Osteocyte (in vitro differentiated cells): ENCODE measurements at places on chromosomes 4 and X. TPM values are rescaled to one million over a fixed set of nuclear protein-coding genes. Genes with fewer than 3 reads are reported as not detected.

Gene HSFX1
- total RNA-seq: 1.6 and 2.1 TPM in 2 replicates

Gene STEEP1
- 26.0 and 26.2 TPM in 2 replicates for total RNA-seq

DNA sequence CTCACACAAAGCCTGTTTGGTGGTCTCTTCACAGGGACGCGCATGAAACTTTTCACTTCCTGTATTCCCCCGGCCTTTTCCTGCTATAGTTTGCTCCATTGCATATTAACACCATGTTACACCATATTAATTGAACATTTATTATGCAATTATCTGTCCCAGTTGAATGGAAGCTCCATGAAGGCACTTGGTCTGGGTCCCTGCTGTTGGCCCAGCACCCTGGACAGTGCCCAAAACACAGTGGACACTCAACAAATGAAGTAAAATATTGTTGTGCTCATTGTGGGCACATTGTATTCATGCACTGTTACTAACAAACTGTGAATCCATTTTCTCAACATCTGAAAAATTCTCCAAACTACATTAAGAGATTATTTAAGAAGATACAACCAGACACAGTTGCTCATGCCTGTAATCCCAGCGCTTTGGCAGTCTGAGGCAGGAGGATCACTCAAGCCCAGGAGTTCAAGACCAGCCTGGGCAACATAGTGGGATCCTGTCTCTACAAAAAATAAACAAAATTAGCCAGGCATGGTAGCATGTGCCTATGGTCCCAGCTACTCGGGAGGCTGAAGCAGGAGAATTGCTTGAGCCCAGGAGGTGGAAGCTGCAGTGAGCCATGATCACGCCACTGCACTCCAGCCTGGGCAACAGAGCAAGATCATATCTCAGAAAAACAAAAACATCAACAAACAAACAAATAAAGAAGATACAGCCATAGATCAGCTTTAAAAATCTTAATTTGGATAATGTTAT lies 292.7 kb upstream of the TENM3 start:
- DNase-seq: no peak

Gene PDHA1
- total RNA-seq: 133 and 141 TPM in 2 replicates

Gene INTU
- total RNA-seq: 5.3 and 6.0 TPM in 2 replicates
